ENCODE measurements at places on chromosomes 1 and 21.

- DNase-seq, result no peak
Observed at GRCh38 chr1:228276901-228277490, 69.2 kb downstream of the OBSCN start.

- DNase-seq, result no peak
Observed at GRCh38 chr1:27269276-27269675, 34.8 kb downstream of the WDTC1 start.

GRCh38 chr1:56070601-56071000 lies 508.8 kb downstream of the PLPP3 start:
- DNase-seq, result no peak

GRCh38 chr1:235207209-235207565 lies 46.1 kb upstream of the RBM34 start:
- DNase-seq, result peak; percentile 27

GRCh38 chr1:109816975-109817535 lies 53.3 kb upstream of the EPS8L3 start:
- no peak for DNase-seq

DNA sequence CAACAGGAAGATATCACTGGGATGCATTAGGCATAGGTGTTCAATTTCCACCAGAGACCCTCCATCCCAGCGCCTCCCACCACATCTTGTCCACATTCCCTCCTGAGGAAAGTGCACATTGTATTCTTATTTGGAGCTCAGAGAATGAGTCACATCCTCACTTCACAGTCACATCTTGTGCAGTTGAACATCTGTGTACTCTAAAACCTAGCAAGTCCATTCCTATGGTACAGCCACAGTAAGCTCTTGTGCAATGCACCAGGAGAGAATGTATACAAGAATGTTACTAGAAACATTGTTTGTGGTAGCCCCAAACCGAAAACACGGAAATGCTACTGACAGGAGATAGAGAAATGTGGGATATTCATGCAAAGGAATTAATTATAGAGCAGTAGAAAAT lies 1.6 kb upstream of the KDF1 start:
- DNase-seq, result no peak

DNA sequence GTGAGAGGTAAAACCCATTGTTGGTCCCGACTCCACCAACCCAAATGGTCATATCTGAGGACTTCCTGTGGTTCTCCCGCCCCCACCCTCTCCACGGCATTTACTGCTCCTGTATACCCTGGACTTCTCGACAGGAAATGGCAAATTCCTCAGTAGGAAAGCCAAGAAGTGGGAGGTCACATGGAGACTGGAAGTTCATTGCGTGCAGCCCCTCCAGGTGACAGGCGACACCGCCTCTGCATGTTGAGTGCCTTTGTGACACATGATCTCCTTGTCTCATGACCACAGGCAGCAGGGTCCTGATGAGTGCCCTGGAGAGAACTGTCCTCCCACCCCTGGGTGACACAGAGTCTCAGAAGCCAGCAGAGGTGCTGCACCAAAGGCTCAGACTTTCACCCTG lies 24.2 kb downstream of the ERG start:
- no peak for DNase-seq

DNA sequence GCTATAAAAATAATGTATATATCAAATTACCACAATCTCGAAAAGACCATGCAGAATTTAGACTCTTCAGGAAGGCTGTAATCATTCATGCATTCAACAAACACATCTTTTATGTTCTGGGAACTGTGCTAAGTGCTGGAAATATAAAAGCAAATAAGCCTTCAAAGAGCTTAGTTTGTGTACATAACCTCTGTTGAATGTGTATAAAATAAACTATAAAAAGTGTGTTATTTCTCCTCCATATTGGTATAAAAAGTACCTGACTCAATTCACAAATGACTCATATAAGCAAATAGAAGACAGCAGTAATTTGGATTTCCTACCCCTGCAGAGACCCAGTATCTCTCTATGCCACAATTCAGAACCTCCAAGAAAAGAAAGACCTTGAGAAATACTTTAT lies 36.8 kb downstream of the RAB3GAP2 start:
- DNase-seq, result no peak

DNA sequence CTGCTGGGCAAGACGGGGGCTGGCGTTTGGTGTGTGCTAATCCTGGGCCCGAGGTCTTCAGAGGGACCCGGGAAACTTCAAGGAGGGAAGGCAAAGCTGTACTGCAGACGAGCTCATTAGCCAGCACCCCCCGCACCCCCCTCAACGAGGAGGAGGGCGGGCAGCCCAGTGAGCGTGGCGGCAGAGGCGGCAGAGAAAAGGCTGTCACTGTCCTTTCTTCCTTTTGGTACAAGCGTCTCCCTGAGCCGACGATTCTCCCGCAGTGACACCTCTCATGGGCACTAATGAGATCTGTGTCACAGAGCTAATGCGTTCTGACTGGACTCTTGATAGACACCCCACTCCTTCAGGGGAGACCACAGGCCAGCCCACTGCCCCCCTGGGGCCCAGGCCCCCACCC lies 29.5 kb downstream of the DMAP1 start:
- DNase-seq, result no peak

DNA sequence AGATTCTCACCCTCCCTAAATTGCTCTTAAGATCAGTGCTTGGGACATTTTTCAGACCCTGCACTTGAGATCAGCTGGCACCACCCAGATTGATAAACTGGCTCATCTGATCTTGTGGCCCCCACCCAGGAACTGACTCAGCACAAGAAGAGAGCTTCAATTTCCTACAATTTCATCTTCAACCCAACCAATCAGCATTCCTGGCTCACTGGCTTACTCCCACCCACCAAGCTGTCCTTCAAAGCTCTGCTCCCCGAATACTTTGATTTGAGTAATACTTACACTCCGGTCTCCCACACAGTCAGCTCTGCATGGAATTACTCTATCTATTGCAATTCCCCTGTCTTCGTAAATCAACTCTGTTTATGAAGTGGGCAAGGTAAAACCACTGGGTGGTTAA lies 461.9 kb upstream of the RGS18 start:
- no peak for DNase-seq

- DNase-seq, result no peak
Observed at GRCh38 chr1:80722611-80723010, 1078.1 kb upstream of the ADGRL2 start.

GRCh38 chr1:217134857-217135568 lies 411.8 kb upstream of the ESRRG start:
- no peak for DNase-seq

GRCh38 chr1:113946678-113947387 lies 17.7 kb downstream of the HIPK1 start:
- DNase-seq, result no peak

GRCh38 chr1:41640141-41640751 lies 155.8 kb upstream of the EDN2 start:
- peak; percentile 18 for DNase-seq
